Endothelial cell of umbilical vein (primary cell): ENCODE measurements at places on chromosomes 7 and 10. TPM values are rescaled to one million over a fixed set of nuclear protein-coding genes. Genes with fewer than 3 reads are reported as not detected.

Gene CASTOR2
- 25.1 and 25.5 TPM in 2 replicates for total RNA-seq

Gene PARG
- 25.3 and 27.6 TPM in 2 replicates for total RNA-seq

Gene CYP3A7
- not detected in 2 replicates for total RNA-seq

DNA sequence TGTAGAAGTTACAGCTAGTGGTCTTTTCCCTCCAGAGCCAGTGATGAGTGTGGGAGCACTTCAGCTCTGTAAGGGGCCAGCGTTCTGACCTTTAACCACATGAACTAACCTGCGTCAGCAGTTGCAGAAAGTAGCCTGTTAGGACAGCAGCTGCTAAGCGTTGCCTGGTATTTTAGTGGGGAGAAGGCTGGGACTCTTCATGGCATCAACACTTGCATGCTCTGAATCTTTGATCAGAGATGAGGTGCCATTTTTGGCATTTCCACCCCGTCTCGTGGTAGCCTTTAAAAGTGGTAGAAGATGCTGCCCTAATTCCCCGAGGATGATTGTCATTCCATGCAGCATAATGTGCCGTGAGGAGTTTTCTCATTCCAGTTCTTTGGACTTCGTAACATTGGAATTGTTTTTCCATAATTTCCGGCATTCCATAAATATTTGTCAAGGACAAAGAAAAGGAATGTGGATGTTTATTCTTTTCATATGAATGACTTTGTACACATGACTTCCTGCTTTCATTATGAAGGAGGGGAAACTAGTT is 92.2 kb downstream of the AVL9 start:
- no peaks in the 10 kb centered on the region for H3K27me3 ChIP-seq
- peak overlapping the region; percentile 91 for H3K27ac ChIP-seq
- H3K4me1 ChIP-seq = peaks cover 49% of the 10 kb centered on the region
- peak; percentile 80 for DNase-seq
- peaks cover 9% of the 10 kb centered on the region for H3K36me3 ChIP-seq
- H3K4me3 ChIP-seq = peak overlapping the region; percentile 31

Gene STEAP1B
- 46.1 and 55.4 TPM in 2 replicates for total RNA-seq

GRCh38 chr10:79308016-79308415 is 39.3 kb upstream of the PPIF start:
- no peaks in the 10 kb centered on the region for H3K4me1 ChIP-seq
- H3K4me3 ChIP-seq = no peak overlapping the region
- H3K36me3 ChIP-seq = peaks cover 81% of the 10 kb centered on the region
- H3K27me3 ChIP-seq = no peaks in the 10 kb centered on the region
- H3K27ac ChIP-seq = no peak overlapping the region

Gene HGF
- total RNA-seq = 0.15 and 0.35 TPM in 2 replicates

Gene PAPOLB
- total RNA-seq = 0.07 TPM in 2 replicates

Gene MNX1
- not detected in 2 replicates for total RNA-seq

Gene TLL2
- total RNA-seq = 0.05 and 0.20 TPM in 2 replicates

- H3K4me3 ChIP-seq = no peak overlapping the region
- H3K27me3 ChIP-seq = no peaks in the 10 kb centered on the region
- no peaks in the 10 kb centered on the region for H3K36me3 ChIP-seq
- no peaks in the 10 kb centered on the region for H3K4me1 ChIP-seq
- no peak overlapping the region for H3K27ac ChIP-seq
Measured at GRCh38 chr7:159042581-159043101, 102.0 kb downstream of the VIPR2 start.

Gene TEX36
- not detected in 2 replicates for total RNA-seq

- no peaks in the 10 kb centered on the region for H3K36me3 ChIP-seq
- H3K27me3 ChIP-seq = no peaks in the 10 kb centered on the region
- peaks cover 7% of the 10 kb centered on the region for H3K4me1 ChIP-seq
Measured at GRCh38 chr10:50585921-50586739, 37.6 kb downstream of the SGMS1 start.

- no peaks in the 10 kb centered on the region for H3K27me3 ChIP-seq
- H3K4me1 ChIP-seq = no peaks in the 10 kb centered on the region
- H3K4me3 ChIP-seq = no peak overlapping the region
- no peak overlapping the region for H3K27ac ChIP-seq
- no peak for DNase-seq
- H3K36me3 ChIP-seq = no peaks in the 10 kb centered on the region
Measured at GRCh38 chr10:75977139-75977538, 545.7 kb downstream of the LRMDA start.

Gene CNPY1
- total RNA-seq = not detected in 2 replicates

Gene FBXO24
- total RNA-seq = 0.35 and 0.38 TPM in 2 replicates

- H3K4me3 ChIP-seq = no peak overlapping the region
- peaks cover 3% of the 10 kb centered on the region for H3K4me1 ChIP-seq
- no peaks in the 10 kb centered on the region for H3K27me3 ChIP-seq
- no peaks in the 10 kb centered on the region for H3K36me3 ChIP-seq
- H3K27ac ChIP-seq = no peak overlapping the region
- no peak for DNase-seq
Measured at GRCh38 chr7:102046373-102047117, 229.1 kb downstream of the CUX1 start.

DNA sequence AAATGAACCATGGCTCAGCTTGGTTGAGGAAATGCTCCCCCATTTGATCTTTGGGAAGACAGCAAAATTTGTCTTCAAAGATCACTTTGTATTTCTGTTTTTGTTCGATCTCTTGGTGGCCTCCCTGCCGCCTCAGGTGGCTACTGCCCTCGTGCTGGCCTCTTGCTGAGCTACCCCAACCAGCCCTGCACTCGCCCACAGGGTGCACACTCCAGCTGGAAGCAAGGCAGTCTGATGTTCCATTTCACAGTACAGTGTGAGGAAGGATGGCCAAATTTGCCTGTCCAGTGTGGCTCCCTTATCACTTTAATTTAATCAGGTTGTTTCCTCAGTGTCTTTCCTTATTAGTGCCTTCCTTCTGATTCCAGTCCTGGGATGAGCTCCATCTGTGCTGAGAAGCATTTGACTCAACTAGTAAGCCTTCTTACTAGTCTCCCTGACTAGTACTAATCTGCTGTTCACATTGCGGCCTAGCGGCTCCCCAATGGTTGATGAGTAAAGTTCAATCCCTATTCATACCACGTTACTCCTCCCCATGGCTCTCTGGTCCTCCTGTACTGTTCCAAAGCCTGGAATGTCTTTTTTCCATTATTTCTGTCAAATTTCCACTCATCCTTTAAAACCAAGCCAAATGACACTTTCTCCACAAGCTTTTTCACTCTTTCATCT is 8.2 kb downstream of the MYOF start:
- DNase-seq = no peak
- H3K27me3 ChIP-seq = no peaks in the 10 kb centered on the region
- no peak overlapping the region for H3K27ac ChIP-seq
- no peak overlapping the region for H3K4me3 ChIP-seq
- peaks cover 82% of the 10 kb centered on the region for H3K4me1 ChIP-seq

GRCh38 chr10:65811931-65812525 is 1113.8 kb upstream of the LRRTM3 start:
- H3K27me3 ChIP-seq = no peaks in the 10 kb centered on the region
- H3K4me1 ChIP-seq = no peaks in the 10 kb centered on the region
- no peak overlapping the region for H3K27ac ChIP-seq
- H3K4me3 ChIP-seq = no peak overlapping the region

- H3K27ac ChIP-seq = no peak overlapping the region
- H3K4me1 ChIP-seq = no peaks in the 10 kb centered on the region
- no peaks in the 10 kb centered on the region for H3K27me3 ChIP-seq
- DNase-seq = no peak
- H3K4me3 ChIP-seq = no peak overlapping the region
Measured at GRCh38 chr7:155685070-155685790, 40.8 kb downstream of the RBM33 start.

DNA sequence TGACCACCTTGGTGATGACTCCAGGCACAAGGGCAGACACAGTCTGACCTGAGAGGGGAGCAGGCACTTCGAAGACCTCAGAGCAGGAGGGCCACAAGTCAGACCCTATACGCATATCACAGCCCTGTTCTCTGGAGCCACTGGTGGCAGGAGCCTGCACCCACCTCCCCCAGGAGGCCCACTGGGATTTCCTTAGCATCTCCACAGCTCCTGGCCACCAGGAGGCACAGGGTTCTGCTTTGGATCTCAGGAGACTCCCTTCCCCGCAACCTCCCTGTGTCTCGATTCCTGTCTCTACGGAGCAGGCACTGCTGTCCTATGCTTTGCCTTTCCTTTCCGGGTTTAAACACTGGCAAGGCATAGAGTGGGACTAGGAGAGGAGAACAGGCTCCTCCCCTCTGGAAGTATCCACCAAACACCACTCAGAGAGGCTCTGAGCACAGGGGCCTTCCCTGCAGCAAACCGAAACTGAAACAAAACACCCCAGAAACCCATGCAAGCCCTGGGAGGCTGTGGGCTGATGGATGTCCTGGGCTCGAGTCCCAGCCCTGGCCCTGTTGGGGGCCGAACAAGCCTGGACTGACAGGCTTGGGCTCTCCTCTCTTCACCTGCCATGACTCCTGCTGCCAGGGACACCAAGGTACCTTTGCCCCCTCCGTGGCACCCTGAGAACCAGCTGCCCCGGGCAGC is 166.3 kb downstream of the NEURL1 start:
- H3K27me3 ChIP-seq = no peaks in the 10 kb centered on the region
- DNase-seq = peak; percentile 52
- peak overlapping the region; percentile 10 for H3K4me3 ChIP-seq
- H3K36me3 ChIP-seq = no peaks in the 10 kb centered on the region
- H3K27ac ChIP-seq = no peak overlapping the region
- no peaks in the 10 kb centered on the region for H3K4me1 ChIP-seq

DNA sequence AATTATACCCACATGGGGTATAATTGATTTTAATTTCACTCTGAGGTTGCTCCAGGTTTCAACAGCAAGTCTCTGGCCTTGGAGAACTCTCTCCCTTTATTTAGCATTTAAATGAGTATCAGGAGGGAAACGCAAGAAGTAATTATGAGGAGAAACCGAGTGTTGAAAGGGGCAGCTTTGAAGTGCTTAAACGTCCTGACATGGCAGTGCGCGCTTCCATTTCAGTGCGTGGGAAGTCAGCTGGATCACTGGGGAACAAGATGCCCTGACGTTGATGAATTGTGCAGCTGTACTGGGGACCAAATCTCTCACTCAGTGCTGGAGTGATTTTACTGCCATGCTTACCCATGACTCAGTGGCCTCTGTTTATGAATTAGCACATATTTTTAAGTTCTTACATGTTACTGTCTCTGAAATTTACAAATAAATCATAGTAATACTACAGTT is 106.0 kb upstream of the PRR15 start:
- no peaks in the 10 kb centered on the region for H3K27me3 ChIP-seq
- DNase-seq = no peak
- no peaks in the 10 kb centered on the region for H3K4me1 ChIP-seq
- H3K27ac ChIP-seq = no peak overlapping the region

Gene ADRA2A
- total RNA-seq = not detected in 2 replicates

DNA sequence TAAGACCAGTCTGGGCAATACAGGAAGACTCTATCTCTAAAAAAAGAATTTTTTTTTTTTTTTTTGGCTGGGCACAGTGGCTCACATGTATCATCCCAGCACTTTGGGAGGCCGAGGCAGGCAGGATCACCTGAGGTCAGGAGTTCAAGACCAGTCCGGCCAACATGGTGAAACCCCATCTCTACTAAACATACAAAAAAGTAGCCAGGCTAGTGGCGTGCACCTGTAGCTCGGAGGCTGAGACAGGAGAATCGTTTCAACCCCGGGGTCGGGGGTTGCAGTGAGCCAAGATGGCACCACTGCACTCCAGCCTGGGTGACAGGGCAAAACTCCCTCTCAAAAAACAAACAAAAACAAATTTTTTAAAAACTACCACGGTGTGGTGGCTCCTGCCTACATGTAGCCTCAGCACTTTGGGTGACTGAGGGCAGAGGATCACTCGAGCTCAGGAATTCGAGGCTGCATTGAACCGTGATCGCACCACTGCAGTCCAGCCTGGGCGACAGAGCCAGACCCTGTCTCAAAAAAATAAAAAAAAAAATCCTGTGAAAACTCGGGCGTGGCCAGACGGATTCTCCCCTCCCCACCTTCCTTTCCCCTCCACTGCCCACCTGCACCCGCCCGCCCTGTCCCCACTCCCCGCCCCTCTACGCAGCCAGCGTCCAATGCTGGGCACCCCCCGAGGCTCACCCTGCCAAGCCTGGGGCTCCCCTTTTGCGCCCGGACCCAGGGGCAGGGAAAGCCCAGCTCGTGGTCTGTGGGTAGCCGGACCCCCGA is 745 bp upstream of the ORAI2 start:
- H3K27ac ChIP-seq = peak overlapping the region; percentile 42
- H3K4me1 ChIP-seq = peaks cover 6% of the 10 kb centered on the region
- H3K27me3 ChIP-seq = no peaks in the 10 kb centered on the region
- no peaks in the 10 kb centered on the region for H3K36me3 ChIP-seq
- no peak for DNase-seq

DNA sequence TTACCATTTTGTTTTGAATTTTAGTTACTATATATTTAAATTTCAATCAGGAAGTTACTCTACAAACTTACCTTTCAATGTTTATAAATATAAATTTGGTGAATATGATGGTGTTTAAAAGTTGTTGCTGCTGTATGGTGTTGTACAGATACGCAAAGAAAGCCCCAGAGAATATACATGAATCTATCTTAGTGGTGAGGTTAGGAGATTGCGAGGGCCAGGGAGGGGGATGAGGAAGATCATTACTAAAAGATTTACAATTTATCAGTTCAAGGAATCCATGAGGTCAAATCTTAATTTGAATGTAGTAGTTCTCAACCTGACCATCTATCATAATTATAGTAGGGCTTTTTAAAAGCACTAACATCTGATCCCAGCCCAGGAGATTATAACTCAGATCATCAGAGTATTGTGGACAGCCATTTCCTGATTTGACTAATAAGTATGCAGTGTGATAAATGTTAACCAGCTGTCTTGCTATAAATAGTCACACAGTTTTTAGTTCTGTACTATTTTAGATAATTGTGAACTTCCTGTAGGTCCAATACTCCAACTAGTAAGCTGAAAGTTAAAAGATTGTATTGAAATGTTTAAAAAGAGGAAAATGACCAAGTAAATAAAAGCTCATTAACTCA is 23.6 kb downstream of the FAM3C start:
- peak; percentile 67 for DNase-seq
- peaks cover 16% of the 10 kb centered on the region for H3K4me1 ChIP-seq
- H3K27ac ChIP-seq = peak overlapping the region; percentile 37
- H3K27me3 ChIP-seq = no peaks in the 10 kb centered on the region
- H3K36me3 ChIP-seq = peaks cover 7% of the 10 kb centered on the region
- H3K4me3 ChIP-seq = no peak overlapping the region

DNA sequence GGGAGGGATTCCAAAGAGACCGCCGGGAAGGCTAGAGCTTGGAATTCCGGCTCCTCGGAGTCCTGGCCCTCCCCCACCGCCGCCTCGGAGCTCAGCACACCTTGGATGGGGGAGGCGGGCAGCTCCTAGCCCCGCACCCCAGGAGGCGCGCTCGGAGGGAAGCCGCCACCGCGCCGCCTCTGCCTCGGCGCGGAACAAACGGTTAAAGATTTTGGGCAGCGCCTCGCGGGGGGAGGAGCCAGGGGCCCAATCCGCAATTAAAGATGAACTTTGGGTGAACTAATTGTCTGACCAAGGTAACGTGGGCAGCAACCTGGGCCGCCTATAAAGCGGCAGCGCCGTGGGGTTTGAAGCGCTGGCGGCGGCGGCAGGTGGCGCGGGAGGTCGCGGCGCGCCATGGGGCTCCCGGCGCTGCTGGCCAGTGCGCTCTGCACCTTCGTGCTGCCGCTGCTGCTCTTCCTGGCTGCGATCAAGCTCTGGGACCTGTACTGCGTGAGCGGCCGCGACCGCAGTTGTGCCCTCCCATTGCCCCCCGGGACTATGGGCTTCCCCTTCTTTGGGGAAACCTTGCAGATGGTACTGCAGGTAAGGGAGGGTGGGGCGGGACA is at the start of gene CYP26A1:
Gene CYP26A1, plus strand, starts transcription at position 355 of the 608 bp plus-strand sequence. Its CDS starts 42 bp downstream, at position 397.
- no peak within 1 kb of the TSS for H3K27ac ChIP-seq
- DNase-seq = no peak
- H3K36me3 ChIP-seq = no peaks in the 10 kb centered on the region
- H3K4me1 ChIP-seq = peaks cover 29% of the 10 kb centered on the region
- peaks cover 58% of the 10 kb centered on the region for H3K27me3 ChIP-seq
- H3K4me3 ChIP-seq = peak within 1 kb of the TSS; percentile 24

- no peaks in the 10 kb centered on the region for H3K27me3 ChIP-seq
- no peak overlapping the region for H3K27ac ChIP-seq
- peaks cover 2% of the 10 kb centered on the region for H3K36me3 ChIP-seq
- DNase-seq = no peak
- no peaks in the 10 kb centered on the region for H3K4me1 ChIP-seq
Measured at GRCh38 chr10:119113751-119114732, 10.1 kb downstream of the DENND10 start.
